Cerebellum (tissue), 4 donors: ENCODE measurements at places on chromosomes 5 and 9. TPM values are rescaled to one million over a fixed set of nuclear protein-coding genes. Genes with fewer than 3 reads are reported as not detected.

DNA sequence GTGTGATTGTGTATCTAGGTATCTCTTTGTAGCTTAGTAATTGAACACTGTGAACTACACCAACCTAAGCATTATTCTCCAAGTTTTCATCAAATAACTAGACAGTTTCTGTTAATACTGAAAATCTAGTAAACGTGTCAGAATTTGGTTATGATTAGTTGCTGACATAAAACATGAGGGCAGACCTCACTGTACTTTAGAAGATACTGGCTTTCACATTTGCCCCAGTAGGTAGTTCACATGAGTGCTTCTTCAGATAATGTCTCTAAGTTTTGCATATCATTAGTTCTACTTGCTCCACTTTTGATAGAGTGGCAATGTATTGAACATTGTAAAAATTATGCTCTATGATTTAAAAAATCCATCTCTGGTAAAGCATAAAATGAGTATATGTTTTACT, 7.1 kb downstream of the CDKN2B start:
- DNase-seq, result no peak

THOC3 gene
- 46.8 TPM for total RNA-seq

TSPAN17 gene
- 33.7 TPM for total RNA-seq

GRCh38 chr5:1555011-1555807, 31.4 kb upstream of the LPCAT1 start:
- DNase-seq, result no peak

TAF11L10 gene
- not detected for total RNA-seq

GRCh38 chr5:1322955-1323802, 21.7 kb downstream of the CLPTM1L start:
- DNase-seq, result no peak

- no peak for DNase-seq
These were observed 904 bp downstream of the RPL12 start for GRCh38 chr9:127450243-127450760.

- DNase-seq, result no peak
These were observed at the start of gene DMRT1 for GRCh38 chr9:841371-842209. DMRT1 (plus strand) TSS chr9:841697; CDS start chr9:841839, 142 bp downstream.
